H7 (cell line): ENCODE measurements at places on chromosomes 5 and 9. TPM values are rescaled to one million over a fixed set of nuclear protein-coding genes. Genes with fewer than 3 reads are reported as not detected.
A peak's percentile ranks its signal among the peaks of the same experiment; 100 is the strongest.

The PDE6A gene
- not detected in 2 replicates for total RNA-seq

The IL5 gene
- total RNA-seq = not detected in 2 replicates

The MTRR gene
- total RNA-seq = 30.3 and 31.2 TPM in 2 replicates

The PPP3R2 gene
- not detected in 2 replicates for total RNA-seq

The NACC2 gene
- 16.6 and 19.3 TPM in 2 replicates for total RNA-seq

- DNase-seq = peak; percentile 77
These were observed 22.4 kb downstream of the CXXC5 start for GRCh38 chr5:139670369-139671095.

DNA sequence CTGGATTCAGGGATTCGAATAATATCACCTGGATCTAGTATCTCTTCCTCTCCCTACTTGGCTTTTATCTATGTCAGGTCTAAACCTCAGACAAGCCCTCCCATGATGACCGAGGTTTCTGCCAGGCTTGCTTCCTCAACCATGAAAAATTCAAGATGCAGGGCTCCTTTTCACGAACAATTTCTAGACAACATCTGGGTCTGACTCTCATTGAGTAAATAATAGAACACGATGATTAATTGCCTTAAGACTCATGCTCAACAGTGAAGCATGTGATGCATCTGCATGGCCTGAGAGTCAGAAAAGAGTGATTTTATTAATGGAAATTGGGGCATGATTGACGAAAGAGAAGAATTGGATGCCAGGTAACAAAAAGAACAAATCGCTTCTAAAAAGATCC, 277.2 kb upstream of the ZNF608 start:
- DNase-seq = no peak

DNA sequence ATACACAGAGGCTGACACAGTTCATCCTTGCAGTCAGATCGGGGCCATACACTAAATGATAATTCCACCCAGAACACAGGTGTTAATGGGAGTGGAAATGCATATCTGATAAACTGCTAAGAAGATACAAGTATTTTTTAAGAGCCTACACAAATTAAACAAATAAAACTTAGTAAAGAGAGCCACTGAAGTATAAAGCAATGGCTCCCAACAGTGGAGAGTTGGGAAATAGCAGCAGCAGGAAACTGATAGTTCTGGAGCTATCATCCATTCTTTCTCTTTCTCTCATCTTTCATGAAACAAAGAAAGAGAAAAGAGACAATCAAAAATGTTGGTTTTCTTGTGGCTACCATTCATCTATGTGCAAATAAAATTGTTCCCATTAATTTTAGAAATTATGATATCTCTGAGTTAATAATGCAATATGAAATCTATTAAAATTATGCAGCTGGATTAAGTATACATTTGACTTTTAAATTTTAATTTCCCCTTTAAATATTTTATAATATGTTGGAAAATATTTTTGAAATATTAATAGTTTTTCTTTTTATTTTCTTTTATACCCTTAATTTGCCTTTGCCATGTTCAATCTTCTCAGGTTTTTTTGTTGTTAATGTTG, 120.8 kb downstream of the EMB start:
- no peak for DNase-seq

GRCh38 chr9:136172412-136173079, 32.4 kb downstream of the LHX3 start:
- peak; percentile 72 for DNase-seq

The CDKN2A gene
- total RNA-seq = not detected in 2 replicates

GRCh38 chr5:65475336-65475735, 6.4 kb downstream of the ADAMTS6 start:
- no peak for DNase-seq

The NR2F1-AS1 gene
- 1.1 and 1.8 TPM in 2 replicates for total RNA-seq

DNA sequence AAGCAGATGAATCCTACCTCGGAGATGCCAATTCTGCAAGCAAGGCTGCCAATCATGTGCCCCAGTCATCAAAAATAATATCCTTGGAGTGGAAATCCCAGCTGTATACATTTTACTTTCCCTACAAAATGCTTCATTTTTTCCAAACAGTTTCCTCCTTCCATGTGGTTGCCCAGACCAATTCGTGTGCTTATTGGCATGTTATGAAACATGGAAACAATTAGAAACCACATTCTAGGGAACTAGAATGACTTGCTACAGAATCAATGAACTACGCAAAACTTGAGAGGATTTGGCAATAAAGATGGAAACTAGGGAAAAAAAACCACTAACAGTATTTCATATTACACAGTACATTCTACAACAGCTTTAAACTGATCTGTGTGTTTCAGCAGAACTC, 584.5 kb upstream of the DMAC1 start:
- no peak for DNase-seq

GRCh38 chr5:42951293-42951840, 88.8 kb downstream of the ANXA2R start:
- no peak for DNase-seq

The TNPO1 gene
- 173 and 181 TPM in 2 replicates for total RNA-seq

DNA sequence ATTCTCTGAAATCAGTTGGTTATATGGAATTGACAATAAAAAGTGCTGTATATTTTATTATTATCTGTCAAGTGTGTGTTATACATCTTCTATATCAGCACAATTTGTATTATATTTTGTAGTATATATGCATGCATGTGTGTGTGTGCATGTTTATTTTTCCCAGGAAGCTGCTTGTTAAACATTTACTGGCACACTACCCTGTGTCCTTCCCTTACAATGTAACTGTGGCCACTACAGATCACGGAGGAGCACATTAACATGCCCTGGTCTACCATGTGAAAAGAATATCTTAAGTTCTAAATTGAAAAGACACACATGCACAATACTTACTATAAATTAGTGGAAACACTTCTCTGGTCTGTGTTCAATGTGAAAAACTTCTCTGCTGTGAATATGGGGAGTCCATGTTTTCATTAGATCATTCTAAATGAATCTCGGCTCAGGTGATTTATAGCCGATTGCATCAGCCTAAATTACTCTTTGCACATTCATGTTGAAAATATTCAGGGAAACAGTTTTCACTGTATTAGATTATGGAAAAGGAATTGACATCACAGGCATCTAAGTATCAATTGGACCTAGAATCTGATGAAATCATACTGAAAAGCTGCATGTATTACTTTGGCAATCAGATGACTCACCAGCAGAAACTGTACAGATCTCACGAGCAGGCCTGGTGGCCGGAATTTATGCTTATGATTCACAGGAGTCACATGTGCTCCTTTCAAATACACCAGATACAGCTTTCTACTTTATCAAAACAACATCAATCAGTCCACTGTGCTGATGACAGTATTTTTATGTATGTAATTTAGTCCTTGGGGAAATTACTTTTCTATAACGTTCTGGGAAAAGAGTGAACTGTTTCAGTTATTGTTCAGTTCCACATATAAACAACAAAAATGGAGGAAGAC, 39.4 kb downstream of the LURAP1L start:
- no peak for DNase-seq

The SVEP1 gene
- total RNA-seq = 0.24 and 0.30 TPM in 2 replicates

- DNase-seq = no peak
These were observed 1.3 kb downstream of the STOM start for GRCh38 chr9:121368745-121369144.

GRCh38 chr9:81879501-81879916, 48.7 kb upstream of the SPATA31D4 start:
- DNase-seq = no peak
